ENCODE measurements at places on chromosomes 3 and 15.

DNA sequence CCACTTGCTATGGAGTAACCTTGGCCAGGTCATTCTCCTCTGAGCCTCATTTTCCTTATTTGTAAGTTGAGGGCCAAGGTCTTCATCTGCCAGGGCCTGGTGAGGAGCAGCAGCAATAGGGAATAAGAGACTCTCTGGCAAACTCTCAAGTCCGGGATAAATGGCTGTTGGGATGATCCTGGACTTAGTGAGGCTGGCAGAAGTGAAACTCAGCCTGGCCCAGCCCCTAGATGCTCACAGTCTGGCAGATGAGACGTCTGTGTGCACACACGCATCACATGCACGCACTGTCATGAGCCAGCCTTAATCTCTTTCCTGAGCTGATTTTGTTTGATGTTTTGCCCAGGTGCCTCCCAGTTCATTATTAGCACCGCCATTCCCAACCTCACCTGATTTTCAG lies 26.8 kb downstream of the SLC6A6 start:
- DNase-seq: peak; percentile 20

DNA sequence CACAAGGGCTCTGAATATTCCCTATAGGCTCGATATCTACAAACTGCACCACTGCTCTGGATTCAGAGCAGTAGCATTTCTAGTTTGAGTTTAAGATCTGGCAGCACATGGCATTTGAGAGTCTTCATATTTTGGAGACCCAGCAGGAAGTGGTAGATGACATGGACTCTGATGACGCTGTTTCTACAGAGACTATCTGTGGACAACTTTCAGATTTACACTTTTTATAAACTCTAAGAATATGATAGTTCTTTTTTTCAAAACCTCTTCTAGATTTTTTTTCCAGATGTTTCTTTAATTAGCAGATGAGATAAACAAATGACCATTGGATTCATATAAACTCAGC lies 35.8 kb downstream of the ARMC8 start:
- DNase-seq: no peak

- DNase-seq: no peak
Observed at GRCh38 chr15:79101866-79102581, 11.4 kb upstream of the RASGRF1 start.

GRCh38 chr3:30400926-30401325 lies 205.5 kb upstream of the TGFBR2 start:
- no peak for DNase-seq

- peak; percentile 81 for DNase-seq
Observed at GRCh38 chr3:106827515-106828213, 549.6 kb upstream of the CCDC54 start.
